ENCODE measurements at places on chromosomes 16 and 17.

GRCh38 chr17:10793816-10794215, 10.1 kb downstream of the TMEM238L start:
- DNase-seq: no peak

DNA sequence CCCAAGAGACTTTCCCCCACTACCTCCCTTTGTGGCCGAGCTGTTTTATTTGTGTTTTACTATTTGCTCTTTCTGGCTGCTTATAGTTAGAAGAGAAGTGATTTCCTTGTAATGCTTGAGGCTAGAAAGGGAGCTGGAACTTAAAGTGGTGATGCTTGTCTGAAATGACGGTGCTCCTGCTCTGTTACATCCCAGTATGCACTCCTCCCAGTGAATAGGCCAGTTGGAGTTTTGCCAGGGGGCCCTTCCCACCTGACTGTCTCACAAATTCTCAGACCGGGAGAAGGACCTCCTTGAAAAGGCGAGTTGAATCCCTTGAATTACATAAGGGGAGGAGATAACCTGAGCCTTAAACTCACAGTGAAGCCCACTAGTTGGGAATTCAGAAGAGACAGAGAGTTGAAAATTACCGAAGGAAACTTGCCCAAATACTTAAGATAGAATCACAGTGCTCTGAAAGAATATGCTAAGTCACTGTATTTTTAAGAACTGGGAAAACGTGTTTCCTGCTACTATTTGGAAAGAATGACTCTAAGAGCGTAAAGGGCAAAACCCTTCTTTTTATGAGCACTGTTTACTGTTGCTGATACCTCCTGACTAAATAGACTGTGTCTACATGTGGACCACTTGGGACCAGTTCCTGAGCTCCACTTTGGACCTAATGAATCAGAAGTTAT, 84.7 kb upstream of the CLEC3A start:
- no peak for DNase-seq

- no peak for DNase-seq
Measured at GRCh38 chr16:54651440-54652195, 279.0 kb upstream of the IRX5 start.

DNA sequence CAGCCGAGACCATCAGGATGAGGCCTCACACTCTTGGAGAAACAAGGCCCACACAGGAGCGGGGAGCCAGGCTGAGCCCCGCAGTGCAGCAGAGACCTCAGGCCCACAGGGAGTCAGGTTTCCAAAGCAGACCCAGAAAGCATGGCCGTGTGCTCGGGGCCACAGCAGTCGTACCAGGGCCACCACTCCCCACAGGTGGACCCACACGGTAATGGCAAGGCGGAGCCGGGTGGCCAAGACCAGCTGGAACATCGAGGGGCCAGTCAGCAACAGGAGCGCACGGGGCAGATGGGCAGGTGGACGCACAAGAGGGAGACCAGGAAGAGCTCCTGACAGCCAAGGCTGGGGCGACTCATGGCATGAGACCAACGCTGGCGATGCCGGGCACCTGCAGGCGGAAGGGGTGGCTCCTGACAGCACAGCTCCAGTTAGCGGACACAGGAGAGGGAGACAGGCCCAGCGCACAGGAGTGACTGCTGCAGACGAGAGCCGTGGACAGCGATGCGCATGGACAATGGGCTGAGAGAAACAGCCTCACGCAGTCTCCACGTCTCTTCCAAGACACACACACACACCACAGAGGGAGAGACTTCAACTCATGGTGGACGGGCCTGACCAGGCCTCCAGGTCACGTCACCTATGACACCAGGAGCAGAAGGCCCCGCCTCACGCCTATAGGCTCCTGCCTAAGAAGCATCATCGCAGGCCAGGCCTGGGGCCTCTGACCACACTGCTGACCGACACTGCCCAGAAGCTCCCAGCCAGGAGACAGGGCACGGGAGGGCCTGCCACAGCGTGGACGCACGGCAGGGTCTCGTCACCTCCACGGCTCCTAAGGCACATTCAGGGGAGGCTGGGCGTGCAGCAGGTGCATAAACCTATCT, 58.6 kb downstream of the ZNF778 start:
- no peak for DNase-seq

- no peak for DNase-seq
Measured at GRCh38 chr16:54031107-54031760, 255.4 kb downstream of the IRX3 start.

GRCh38 chr17:74851612-74852236, 8.0 kb downstream of the GRIN2C start:
- no peak for DNase-seq

DNA sequence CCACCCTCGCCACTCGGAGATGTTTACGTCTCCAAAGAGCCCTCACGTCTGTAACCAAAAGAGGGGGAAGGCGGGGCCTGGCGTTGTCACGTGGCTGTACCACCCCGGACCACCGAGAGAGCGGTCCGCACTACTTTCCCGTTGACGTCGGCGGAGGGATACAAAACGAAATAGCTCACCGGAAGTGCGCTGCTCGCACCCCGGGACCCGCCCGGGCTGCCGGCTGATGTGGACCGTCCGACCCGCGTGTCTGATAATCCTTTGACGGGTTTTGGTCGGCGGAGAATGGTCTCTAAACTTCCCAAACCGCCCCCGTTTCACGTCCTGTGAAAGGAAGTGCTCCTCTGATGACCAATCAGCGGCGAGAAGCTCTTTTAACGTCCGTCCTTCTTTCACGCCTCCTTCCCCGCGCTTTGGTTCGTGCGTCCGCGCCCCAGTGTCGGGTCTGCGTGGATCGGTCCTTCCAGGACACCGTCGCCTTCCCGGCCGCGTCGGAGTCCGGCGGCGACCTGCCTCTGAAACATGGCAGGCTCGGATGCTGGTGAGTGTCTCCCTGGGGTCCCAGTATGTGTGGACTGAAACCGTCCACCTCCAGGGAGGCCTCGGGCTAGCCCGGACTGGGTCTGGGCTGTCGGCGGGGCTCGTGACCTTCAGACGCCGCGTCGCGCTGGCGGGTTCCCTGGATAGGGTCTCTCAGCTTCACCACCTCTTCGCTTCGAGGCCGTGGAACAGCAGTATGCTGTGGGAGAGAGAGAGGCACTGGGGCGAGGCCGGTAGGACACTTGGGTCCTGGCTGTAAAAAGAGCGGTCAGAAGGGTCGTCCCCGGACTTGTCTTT, at the start of gene CEP95:
CEP95 (plus strand) TSS at position 402 of the 837 bp plus-strand sequence; CDS start at position 523, 121 bp downstream.
- peak; percentile 95 for DNase-seq

- DNase-seq: no peak
Measured at GRCh38 chr16:48433116-48433849, 48.1 kb upstream of the SIAH1 start.

DNA sequence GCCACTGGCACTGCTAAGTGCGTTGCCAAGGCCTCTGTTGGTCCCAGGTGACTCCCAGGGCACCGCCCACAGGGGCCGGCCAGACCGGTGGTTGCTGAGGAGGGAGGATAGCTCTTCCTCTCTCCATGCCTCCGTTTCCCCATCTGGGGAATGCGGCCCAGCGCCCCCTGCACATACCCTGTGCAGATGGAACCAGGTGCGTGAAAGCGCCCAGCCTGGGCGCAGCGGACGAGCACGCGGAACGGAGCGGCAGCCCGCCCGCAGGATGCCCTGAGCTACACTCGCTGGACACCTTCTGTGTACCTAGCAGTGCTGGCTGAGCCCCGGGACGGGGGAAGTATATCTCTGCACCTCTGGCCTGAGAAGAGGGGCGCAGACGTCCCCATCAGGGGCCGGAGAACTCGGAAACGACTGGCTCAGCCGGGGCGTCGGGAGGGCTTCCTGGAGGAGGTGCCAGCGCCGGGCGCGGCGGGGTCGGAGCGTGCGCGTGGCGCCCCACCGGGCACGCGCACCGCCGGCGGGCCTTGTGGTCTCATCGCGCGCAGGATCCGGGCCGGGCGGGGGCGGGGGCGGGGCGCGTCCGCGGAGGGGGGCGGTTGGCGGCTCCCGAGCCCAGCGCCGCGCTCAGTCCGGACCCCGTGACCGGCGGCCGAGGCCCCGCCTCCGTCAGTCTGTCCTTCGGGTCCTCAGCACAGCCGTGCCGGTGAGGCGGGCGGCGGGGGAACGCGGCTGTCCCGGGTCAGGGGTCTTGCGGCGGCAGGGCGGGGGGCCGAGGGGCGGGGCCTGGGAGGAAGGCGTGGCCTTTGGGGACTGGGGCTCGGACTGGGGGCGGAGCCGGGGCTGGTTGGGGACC, at the start of the genes CCDC78 and HAGHL:
CCDC78 (minus strand) TSS at position 6 of the 853 bp plus-strand sequence. CDS start 76 bp downstream, outside the sequence.
HAGHL (plus strand) TSS at position 669 of the 853 bp plus-strand sequence. CDS start 404 bp downstream, outside the sequence.
- no peak for DNase-seq

GRCh38 chr17:72421128-72422092, 300.6 kb downstream of the SOX9 start:
- DNase-seq: no peak

DNA sequence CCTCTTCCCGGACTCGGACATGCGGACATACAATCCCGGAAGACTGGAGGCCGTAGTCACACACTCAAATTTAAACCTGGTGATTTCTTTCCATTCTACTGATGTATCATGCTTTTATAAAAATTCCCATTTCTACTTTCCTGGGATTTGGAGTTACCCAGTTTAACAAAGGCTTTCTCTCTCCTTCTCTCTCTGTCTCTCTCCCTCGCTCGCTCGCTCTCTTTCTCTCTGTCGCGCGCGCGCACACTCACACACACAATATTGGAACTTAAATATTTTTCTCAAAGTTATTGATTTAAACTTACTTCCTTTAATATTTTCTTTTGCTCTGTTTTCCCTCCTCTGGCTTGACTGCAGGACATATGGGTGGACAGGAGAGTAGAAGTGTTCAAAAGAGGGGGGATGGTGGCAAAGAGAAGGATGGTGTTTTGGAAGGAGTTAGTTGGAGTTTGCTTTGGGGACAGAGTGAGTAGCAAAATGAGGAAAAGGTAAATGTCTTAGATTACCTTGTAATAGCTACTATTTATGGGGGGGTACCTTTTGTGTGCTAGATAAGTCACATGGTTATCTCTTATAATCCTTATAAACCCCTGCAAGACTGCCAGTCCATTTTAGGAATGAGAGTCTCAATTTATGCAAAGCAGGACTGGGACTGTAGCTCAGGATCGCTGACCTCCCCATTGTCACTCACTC, 878 bp upstream of the TRIM25 start:
- no peak for DNase-seq

DNA sequence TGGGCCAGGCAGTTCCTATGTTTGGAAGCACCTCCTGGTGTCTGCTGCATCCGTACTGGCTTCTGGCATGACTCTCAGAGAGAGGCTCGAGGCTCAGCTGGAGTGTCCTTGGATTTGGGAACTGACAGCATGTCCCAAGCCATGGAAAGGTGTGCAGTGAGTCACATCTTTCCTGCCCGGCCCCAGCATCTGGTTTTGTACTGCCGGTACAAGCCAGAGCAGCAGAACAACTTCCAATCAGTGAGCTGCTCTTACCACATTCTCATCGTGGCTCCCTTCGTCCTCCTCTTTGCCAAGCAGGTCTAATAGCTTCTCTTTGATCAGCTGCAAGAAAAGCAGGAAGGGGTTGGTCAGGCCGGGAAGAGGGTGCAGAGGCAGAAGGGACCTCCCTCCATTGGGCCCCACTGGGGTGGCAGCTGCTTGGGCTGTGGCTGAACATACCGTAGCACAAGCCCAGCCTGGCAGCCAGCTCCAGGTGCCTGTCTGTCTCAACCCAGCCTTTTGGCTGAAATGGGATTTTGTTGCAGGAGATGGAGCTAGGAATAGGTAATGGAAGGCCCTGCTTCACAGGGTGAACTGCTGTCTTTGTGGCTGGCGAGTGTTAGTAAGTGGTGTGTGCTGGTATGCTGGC, 24.2 kb downstream of the SPACA3 start:
- no peak for DNase-seq

DNA sequence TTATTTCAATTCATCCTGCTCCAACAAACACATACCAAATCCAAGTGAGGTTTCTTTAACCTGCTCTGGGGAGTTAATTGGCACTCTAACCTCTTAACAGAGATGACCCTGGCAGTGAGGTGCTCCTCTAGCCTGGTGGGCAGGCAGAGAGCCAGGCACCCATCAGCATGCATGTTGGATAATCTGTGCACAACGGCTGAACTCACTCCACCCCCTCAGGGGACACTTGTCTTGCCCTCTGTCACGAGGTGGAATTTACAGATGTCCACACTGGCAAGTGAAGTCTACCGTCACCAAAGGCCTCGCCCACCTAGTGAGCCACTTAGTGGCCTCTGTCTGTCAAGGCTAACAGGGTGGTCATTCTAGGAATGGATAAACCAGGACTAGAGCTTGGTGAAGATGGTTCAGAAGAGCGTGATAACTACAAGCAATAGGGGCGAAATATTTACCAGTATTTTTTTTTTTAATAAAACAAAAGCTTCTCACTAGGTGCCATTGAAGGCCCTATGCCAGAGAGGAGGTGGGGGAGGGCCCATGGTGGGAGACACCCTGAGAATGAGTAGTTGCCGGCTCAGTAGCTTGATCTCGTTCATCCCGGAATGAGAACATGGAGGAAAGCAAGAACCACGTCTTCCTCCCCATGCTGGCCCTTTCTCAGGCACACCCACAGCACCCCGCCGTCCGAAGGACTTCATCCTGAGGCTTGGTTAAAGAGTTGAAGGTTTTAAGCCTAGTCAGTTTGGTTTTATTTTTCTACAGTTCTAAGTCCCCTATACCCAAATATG, 25.2 kb downstream of the PLD6 start:
- no peak for DNase-seq

DNA sequence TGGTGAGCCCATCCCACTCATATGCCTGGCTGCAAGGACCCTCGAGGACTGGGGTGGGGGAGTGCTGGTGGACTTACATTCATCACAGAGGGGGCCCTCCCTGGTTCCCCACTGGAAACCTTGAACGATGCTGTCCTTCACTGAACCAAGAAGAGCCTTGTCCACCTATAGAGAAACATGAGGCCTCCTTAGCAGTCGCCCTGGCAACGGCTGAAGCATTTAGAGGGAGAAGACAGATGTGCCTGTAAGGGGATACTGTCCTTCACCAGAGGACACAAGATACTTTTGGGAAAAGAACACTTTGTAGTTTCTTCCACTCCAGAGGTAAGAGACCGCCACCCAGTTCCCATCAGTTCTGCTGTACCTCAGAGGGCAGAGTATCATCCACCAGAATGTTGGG, 6.5 kb downstream of the HIGD1B start:
- no peak for DNase-seq

DNA sequence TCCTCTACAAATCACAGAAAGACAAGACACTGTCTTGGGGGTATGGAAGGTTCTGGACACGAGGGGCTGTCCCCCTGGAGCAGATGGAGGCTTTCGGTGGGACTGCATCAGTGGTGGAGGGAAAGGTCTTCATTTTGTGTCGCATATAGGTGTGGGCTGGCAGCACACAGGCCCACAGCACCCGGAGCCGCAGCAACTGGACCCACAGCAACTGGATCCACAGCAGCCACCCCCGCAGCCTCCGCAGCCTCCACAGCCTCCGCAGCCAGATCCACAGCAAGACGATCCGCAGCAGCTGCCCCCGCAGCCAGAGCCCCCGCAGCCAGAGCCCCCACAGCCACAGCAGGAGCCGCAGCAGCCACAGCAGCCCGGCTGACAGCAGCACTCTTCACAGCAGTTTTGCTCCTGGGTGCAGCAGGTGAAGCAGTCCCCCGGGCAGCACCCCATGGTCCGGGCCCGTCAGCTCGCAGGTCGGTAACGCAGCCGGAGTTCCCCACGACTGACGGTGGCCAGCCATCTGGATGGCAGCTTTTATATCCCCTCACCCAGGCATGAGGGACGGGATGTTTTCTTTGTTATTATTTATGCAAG, at the start of gene KRTAP17-1:
KRTAP17-1 (minus strand) TSS at position 507 of the 591 bp plus-strand sequence; CDS start at position 447, 60 bp downstream.
- DNase-seq: no peak

- no peak for DNase-seq
Measured at GRCh38 chr17:71413935-71414334, 706.9 kb upstream of the SOX9 start.

All from left forelimb (tissue), 1 donor.